ENCODE measurements at places on chromosomes 1 and 21.

DNA sequence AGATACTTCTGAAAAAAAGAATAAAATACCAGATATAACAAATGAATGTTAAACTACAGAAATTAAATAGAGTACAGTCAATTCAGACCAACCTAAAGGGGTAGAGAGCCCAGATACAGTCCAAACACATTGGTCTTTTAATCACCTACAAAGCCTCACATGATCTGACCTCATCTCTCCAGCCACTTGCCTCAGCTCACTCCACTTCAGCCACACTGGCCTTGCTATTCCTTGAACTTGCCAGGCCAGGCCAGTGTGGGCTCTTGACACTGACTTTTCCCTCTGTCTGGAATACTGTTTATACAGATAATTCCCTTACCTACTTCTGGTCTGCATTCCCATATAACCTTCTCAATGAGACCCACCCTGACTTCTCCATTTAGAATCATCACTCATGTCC is 17.0 kb upstream of the PPIE start:
- DNase-seq, result no peak

DNA sequence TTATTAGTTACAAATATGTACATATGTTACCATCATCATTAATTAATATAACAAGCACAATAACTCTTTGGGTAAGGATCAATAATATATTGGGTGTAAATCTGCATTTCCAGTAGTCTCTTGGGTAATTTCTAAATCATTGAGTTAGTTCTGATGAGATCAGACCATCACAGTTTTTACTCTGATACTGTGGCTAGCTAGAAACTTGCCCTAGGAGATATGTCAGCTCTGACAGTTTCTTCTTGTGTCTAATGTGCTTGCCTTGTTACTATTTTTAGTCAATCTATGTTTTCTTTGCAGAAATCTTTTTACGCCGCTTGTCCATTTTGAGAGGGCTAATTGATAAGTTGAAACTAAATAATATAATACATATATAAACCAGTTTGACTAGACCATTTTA is 285.6 kb upstream of the ST6GALNAC5 start:
- DNase-seq, result no peak

DNA sequence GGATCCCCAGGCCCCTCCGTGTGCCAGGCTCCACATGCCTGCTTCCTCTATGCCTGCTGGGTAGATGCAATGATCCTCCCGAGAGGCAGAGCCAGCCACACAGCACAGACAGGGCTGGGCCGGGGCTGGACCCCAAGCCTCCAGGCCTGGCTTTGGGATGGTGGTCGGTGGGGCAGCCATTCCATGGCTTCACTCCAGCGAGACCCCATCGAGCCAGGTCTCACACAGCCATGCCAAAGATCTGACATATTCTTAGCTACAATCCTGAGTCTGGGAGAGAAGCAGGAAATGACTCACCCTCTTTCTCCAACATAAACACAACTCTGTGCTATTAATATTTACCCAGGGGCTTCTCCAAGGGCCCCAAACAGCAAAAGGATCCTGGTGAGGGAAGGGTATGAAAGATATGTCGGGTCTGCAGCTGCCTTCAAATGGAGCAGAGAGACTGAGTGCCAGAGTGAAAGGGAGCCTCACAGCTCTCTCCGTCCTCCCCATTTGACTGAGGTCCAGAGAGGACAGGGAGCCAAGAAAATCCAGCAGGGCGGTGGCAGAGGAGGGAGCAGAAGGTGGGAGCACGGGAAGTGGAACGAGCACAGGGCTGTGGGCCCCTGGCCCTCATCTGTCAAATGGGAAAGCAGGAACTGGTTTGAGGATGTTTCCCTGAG is 639.5 kb downstream of the MATN1 start:
- peak; percentile 61 for DNase-seq

DNA sequence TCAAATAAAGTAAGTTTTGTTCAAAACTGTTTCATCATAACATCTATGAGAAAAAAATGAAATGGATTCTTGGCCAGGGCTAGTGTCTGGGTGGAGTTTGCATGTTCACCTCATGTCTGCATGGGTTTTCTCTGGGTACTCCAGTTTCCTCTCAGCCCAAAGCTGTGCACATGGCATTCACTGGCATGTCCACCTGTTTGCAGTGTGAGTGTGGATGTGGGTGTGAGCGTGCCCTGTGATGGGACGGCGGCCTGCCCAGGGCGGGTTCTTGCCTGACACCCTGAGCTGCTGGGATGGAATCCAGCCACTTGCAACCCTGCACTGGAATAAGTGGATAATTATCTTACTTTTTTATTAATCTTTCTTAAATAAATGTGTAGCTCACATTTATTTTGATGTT is 185.5 kb downstream of the RYR2 start:
- no peak for DNase-seq

- DNase-seq, result no peak
Observed at GRCh38 chr1:51551081-51551480, 32.0 kb upstream of the EPS15 start.

GRCh38 chr1:78043436-78043835 is 2.3 kb upstream of the GIPC2 start:
- no peak for DNase-seq

GRCh38 chr21:41410767-41411448 is 15.1 kb upstream of the MX1 start:
- DNase-seq, result no peak

- DNase-seq, result no peak
Observed at GRCh38 chr1:160863774-160864131, 1.1 kb upstream of the CD244 start.

GRCh38 chr1:155008015-155008941 is 5.7 kb downstream of the ZBTB7B start:
- no peak for DNase-seq

DNA sequence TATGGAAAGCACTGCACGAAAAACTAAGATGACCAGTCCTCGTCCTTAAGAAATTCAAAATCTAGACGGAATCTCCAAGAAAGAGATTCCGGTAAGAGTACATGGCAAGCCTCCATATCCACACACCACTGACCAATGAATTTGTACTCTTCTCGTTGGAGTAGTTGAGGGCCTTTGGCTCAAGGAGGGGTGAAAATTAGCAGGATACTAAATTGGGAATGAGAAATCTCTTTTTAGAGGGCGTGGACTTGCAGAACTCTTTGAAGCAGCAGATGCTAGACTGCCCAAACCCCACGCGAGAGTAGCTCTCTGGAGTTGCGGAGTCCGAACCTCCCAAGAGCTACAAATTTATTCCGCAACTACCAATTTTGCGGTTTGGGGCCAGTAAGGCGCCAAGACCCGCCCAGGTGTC is 872 bp upstream of the PPP2R5A start:
- no peak for DNase-seq

GRCh38 chr1:24421502-24421901 is 5.9 kb downstream of the NIPAL3 start:
- no peak for DNase-seq

DNA sequence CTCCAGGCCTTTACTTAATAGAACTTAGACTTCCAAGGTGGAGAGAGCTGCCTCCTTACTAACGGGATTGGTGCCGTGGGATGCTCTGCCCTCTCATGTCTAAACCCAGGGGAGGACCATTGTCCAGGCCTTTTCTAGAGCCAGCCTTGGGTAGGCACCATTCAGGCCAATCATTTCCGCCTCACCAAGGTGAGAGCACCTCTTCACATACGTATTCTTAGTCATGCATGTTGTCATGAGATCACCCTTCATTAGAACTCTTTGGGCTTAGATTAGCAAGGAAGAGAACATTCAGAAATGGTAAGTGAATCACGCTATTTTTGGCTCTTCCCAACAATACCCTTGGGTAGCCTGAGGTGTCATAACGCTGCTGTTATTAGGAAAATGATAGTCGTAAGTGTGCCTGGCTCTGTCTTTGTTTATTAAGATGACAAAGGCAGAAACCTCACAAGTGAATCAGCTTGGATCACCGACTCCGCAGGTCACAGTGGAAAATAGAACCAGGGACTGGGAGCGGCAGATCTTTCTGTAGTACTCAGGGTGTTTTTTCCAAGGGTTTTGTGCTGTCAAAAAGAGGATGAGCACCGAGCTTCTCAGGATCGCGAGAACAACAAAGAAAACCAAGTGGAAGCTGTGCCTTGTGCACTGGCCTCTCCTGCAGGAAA is 55.0 kb downstream of the HUNK start:
- DNase-seq, result no peak

- no peak for DNase-seq
Observed at GRCh38 chr1:35173909-35174540, 18.9 kb downstream of the SFPQ start.

DNA sequence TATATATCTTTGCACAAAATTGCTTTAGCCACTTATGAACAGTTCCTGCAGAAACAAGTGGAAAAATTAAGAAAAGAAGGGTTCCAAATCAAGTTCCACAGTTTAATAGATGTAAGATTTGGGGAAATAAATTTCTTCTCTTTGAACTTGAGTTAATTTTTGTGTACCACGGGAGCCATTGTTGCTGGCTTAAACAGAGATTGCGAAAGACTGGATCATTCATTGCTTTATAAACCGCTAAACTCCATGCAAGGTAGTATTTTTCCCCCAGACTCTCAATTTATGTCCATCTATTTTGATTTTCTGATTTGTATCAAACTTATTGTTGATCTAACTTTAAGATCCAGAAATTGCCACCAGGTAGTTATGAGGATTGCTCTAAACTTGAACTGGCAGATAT is 246.1 kb upstream of the ADGRL4 start:
- no peak for DNase-seq

- no peak for DNase-seq
Observed at GRCh38 chr1:17922833-17923232, 167.7 kb downstream of the ACTL8 start.

DNA sequence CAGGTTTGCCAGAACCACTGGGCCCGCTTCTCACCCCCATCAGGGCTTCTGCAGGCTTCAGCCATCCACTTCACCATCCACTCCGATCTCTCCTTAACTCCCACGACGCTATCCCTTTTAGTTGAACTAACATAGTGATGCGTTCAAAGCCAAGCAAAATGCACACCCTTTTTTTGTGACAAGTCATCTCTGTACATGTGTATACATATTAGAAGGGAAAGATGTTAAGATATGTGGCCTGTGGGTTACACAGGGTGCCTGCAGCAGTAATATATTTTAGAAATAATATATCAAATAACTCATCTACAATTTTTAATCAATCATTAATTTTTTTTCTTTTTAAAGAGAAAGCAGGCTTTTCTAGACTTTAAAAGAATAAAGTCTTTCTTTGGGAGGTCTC is 114.6 kb downstream of the NBPF12 start:
- DNase-seq, result no peak

DNA sequence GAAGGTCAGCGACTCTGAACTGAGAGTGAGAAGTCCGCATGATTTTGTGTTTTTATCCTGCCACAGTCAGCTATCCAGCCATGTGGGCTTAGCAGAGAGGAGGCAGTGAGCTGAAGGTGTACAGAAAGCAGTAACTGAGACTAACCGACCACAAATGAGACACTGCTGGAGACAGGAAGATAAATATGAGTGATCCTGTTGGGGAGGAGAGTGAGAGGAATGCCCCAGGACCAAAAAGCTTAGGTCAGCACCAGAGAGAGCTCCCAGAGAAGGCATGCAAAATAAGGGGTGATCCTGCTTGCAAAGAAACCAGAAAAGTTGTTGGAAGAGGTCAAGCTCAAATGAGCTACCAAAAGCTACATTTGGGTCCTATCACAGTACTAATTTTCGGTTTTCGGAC is 63.7 kb downstream of the HLCS start:
- DNase-seq, result no peak

DNA sequence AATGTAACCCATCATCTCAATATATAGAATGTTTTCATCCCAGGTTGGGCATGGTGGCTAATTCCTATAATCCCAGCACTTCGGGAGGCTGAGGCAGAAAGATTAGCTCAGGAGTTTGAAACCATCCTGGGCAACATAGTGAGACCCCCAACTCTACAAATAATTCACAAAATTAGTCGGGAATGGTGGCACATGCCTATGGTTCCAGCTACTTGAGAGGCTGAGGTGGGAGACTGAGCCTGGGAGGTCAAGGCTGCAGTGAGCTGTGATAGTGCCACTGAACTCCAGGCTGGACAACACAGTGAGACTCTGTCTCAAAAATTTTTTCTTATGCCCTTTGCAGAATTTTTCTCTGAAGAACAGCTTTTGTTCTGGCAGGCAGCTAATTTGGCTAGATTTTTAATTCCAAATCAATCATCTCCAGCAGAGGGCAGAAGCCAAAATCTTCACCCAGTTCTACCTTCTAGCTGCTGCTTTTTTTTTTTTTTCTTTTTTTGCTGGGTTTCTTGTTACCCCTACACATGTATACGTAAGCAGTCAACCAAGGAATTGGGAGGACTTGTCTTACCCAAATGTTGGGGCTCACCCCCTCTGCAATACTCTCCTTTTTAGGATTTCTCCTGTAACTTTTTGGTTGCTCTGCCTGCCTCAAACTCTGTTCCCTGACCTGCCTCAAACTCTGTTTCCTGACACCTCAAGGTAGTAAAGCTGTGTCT is 2.7 kb upstream of the RAD54L start:
- no peak for DNase-seq

GRCh38 chr1:92218559-92218958 is 844 bp downstream of the C1orf146 start:
- no peak for DNase-seq

- DNase-seq, result no peak
Observed at GRCh38 chr1:182442333-182442732, 7.6 kb upstream of the RGSL1 start.

DNA sequence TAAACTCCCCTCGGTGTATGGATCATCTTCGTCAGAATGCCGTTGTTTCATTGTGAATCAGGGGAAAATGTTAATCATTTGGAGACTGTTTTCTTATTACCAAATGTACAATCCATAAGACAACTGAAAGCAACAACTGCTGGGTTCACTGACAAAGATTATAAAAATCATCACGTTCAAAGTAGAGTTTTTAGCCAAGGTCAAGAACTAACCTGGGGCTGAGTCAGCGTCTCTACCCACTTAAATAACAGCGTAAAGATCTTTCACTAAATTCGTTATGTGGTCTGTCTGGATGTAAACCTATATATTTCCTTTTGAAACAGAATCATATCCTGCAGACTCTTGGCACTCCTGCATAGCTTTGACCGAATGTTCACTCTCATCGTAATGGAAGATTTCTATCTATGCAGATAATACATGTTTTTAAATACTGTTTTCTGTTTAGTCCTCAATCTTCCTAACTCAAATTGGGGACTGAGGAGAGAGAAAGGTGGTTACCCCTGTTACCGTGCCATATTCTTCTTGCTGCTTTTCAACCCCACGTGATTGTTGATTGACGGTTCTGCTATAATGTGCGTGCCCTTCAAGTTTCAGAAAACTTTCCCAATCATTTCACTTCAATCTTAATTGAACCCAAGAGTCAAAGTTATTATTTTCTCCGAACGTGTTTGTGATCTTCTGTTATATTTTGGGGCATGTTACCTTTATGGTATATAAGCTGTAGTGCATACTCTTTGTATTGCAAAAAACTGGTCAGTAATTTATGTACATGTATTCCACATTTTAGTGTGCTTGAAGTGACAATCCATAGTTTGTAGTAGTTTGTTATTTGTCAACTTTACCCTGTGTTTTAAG is 15.6 kb upstream of the NCMAP start:
- no peak for DNase-seq

- DNase-seq, result no peak
Observed at GRCh38 chr1:182217967-182218366, 156.5 kb upstream of the ZNF648 start.
